ENCODE measurements at places on chromosomes 1 and 21.

GRCh38 chr21:16522548-16522947 is 792.8 kb downstream of the USP25 start:
- DNase-seq = no peak

DNA sequence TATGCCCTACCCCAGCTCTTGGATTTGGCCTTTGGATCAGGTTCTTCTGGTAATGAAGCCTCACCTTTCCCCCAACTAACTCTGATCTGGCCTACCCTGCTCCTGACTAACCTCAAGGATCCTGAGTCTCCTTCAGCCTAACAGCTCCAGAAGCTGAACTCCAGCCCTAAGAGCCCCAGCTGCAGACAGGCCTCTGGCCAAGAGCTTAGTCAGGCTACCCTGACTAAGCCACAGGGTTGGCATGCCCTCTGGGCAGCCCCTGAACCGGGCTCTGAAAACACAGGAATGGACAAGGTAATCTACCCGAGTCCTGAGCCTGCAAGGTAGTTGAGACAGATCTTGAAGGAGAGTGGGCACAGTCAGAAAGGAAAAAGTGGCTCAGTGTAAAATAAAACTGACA is 29.4 kb downstream of the COA7 start:
- DNase-seq = no peak

- DNase-seq = no peak
These were observed 11.6 kb downstream of the KCNK1 start for GRCh38 chr1:233625510-233625981.

- no peak for DNase-seq
These were observed 2.8 kb upstream of the SEC22B start for GRCh38 chr1:120178799-120179756.

DNA sequence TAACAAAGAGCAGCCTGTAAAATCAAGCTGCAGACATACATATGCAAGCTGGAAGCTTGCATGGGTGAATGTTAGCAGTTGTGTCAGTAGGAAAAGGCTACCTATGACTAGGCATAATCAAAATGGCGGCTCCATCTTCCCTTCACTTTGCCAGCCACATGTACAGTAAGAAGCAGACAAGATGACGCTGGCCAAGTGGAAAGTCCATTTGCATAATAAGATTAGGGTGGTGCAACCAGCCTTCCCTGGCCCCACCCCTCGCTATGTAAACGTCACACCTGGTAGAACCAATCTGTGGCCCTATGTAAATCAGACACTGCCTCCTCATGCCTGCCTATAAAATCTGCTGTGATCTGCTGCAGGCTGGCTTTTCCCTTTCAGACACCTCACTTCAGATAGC is 171.9 kb upstream of the USP25 start:
- no peak for DNase-seq

GRCh38 chr1:53198241-53198651 is 1.6 kb downstream of the CPT2 start:
- no peak for DNase-seq

- no peak for DNase-seq
These were observed 845.5 kb upstream of the ADGRL4 start for GRCh38 chr1:79852004-79852403.

GRCh38 chr1:111618081-111618480 is 1.5 kb upstream of the RAP1A start:
- DNase-seq = no peak

- no peak for DNase-seq
These were observed 8.7 kb downstream of the KIF21B start for GRCh38 chr1:201014816-201015200.
